ENCODE measurements at places on chromosomes 4 and X. TPM values are rescaled to one million over a fixed set of nuclear protein-coding genes. Genes with fewer than 3 reads are reported as not detected.

DNA sequence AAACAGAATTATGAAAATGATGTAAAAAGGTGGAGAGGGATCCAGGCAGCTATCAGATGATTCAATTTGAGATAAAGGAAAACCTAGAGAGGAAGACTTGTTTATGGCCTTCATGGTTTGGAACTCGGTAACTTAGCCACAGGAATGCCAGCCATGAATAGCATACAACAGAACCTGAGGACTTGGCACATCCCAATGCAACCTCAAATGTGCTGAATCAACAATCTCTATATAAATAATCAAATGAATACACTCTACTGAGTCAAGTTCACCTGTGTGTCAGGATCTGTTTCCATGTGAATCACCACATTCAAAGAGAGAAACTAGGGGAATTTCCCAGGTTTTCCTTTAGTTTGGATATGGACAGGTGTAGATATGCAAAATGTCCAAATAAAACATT is 86.9 kb downstream of the MBNL3 start:
- no peak for DNase-seq

Gene IL21
- not detected for total RNA-seq

DNA sequence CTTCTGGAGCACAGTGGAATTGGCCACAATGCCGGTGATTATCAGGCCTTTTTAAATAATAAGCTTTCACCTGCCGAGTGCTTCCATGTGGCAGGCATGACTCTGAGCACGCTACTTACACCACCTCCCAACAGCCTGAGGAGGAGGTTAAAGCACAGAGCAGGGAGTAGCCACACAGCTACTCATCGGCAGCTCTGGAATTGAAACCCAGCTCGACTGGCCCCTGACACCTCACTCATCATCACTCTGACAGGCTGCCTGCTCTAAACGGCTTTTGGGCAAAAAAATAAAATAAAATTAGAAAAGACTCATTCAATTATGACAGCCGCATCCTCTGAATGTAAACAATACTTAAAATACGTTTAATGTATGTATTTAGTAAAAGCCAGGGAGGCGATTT is 326.4 kb upstream of the NOCT start:
- DNase-seq, result no peak

DNA sequence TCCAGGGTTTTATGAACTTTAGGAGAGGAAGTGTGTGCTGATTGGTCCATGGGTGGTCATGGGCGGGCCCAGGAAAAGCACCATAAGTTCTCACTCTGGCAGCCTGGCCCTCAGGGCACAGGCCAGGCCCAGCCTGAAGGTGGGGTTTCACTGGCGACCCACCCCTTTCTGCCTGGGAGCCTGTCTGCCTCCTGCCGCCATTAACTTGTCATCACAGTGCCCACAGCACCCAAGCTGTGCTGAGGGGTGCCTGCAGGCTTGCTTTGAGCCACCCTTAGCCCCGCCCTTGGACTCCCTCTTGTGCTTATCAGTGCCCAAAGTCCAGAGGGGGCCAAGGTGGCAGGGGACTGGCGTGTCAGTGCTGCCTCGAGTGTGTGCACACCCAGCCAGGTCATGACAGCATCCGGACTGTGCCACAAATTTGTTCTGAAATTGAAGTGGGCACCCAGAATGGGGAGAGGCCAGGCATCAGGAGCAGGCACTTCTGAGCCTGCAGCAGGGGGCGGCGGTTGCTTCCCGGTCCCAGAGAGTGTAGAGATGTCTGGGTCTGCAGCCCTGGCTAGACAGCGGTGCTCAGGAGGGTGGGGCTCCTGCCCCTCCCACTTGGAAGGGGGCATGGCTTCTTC is 455.6 kb downstream of the TMA16 start:
- DNase-seq, result no peak

GRCh38 chr4:20431543-20431951 is 179.8 kb downstream of the SLIT2 start:
- DNase-seq, result no peak

GRCh38 chrX:14274691-14275090 is 245.0 kb upstream of the GEMIN8 start:
- no peak for DNase-seq

DNA sequence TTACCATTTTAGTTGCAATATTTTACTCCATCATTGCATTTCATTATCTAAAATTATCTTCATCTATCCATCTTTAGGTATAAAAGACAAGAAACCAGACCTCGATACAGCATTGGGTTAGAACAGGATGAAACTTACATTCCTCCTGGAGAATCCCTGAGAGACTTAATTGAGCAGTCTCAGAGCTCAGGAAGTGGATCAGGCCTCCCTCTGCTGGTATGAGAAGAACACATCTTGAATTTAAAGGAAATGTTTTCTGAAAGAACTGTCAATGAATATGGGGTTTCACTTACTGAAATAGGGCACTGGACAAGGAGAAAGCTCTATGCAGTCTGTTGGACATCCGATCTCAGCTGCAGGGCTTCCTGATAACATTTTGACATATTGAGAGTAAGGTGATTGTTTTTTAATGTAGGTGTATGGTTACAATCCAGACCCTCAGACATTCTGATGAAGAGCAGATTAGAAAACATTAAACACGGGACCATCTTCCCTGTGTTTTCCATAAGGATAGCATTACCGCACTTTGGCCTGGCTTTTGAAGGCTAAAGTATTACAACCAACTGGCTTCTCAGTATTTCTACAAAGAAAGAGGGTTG is 367.2 kb downstream of the BMPR1B start:
- no peak for DNase-seq

Gene MTTP
- total RNA-seq, result 2.4 TPM

- no peak for DNase-seq
Measured at GRCh38 chr4:27692158-27692557, 831.5 kb downstream of the STIM2 start.

- no peak for DNase-seq
Measured at GRCh38 chrX:40933706-40934425, 151.4 kb upstream of the USP9X start.

GRCh38 chr4:120995266-120996010 is 72.9 kb upstream of the PRDM5 start:
- no peak for DNase-seq

Gene GLRB
- 21.6 TPM for total RNA-seq

Data from cerebellum (tissue), 4 donors.